ENCODE measurements at places on chromosomes 5 and 9. TPM values are rescaled to one million over a fixed set of nuclear protein-coding genes. Genes with fewer than 3 reads are reported as not detected.

- peak; percentile 83 for DNase-seq
These were observed 1.5 kb downstream of the CDH6 start for GRCh38 chr5:31194892-31195555.

Gene SLC6A7
- not detected for total RNA-seq

GRCh38 chr5:32506799-32507198 is 62.3 kb upstream of the ZFR start:
- DNase-seq = no peak

DNA sequence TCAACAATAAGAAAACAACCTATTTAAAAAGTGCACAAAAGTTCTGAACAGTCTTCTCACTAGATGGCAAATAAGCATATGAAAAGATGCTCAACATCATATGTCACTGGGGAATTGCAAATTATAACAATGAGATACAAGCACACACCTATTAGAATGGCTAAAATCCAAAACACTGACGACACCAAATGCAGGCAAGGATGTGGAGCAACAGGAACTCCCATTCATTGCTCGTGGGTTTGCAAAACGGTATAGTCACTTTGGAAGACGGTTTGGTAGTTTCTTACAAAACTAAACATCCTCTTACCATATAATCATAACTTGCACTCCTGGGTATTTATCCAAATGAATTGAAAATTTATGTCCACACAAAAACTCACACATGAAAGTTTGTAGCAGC is 100.9 kb upstream of the TBC1D2 start:
- no peak for DNase-seq

Gene SLC36A3
- not detected for total RNA-seq

DNA sequence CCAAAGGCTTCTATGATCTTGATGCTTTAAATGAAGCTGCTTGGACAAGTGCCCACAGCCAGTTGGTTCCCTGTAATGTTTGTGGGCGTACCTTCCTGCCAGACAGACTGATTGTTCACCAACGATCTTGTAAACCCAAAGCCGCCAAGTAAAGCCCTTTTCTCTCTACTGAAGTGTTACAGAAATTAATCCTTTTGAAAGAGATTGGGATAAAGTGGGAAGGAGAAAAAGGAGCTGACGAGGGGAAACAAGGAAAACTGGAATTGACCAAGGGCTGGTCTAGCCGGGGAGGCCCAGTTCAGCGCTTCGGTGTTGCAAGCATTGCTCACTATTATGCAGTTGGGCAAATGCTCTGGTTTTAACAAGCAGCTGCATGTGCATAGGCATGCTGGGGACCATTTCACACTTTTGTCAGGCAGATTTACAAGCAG is 53.2 kb downstream of the ZNF474 start:
- no peak for DNase-seq

DNA sequence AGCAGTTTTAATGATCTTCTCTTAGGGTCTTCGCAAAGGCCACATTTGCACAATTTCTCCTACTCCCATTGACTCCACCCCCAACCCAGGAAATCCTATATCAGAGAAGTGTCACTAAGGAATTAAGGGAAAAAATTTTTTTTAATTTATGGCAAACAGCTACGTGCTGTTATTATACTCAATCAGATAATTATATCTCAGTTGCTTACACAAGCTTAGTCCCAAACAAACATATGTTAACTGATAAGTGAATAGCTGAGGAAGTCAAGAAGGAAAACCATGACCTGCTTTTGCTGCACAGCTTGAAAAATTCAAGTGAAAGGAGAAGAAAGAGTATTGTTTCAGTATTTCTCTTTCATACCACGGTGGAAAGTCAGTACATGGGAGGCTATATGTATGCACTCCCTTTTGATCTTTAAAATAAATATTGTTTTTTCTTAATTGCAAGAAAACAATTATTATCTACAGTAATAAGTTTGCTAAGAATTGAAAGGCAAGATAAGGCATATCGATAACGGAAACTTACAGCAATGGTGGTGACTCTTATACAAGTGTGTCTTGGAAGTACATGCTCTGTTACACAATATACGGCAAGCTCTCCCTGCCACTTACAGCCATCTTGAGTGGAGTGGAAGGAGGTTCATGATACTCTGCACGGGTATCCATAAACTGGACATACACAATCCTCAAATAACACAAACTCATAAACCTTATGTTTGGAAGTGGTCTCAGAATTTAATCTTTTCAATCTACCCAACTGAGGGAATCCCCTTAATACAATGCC is 167.9 kb upstream of the FREM1 start:
- no peak for DNase-seq

GRCh38 chr9:135695642-135696041 is 3.6 kb downstream of the SOHLH1 start:
- no peak for DNase-seq

DNA sequence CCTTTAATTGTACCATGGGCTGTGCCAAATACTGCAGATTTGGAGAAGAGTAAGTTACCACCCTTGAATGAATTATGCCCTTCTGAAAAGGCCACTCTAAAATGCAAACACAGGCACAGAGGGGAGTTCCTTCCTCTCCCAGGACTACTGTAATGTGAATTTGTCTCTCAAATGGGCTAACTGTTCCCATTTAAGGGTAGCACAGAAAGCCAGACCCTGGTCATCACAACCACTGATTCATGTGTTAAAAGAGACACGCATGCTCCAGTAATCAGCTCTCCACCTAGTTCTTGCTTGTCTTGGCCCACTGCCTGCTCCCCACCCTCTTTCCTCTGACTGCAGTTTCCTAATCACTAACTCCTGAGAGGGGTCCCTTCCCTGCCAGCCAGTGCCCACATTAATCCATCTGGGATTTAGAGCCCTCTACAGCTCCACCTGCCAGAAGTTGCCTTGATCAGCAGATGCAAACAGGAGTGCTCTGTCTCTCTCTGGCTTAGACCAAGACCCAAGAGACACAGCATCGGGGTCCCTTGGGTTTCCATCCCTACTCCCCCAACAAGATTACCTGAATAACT is 382.4 kb downstream of the TMEM167A start:
- DNase-seq = no peak

DNA sequence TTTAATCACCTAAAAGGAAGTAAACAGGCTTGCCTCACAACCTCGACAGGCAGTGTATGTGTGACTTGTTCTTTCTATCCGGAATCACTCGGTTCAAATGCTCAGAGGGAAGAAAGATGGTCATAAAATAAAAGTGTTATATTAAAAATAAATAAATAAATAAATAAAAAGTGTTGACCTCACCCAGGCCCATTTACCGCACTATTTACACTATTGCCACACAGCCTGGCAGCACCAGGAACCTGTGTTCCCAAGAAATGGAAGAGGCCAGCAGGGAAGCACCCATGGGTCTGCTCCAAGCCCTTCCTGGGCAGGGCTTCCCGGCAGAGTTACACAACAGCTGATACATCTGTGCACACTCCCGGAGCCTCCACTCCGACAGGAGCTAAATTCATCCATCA is 127.9 kb downstream of the EFNA5 start:
- no peak for DNase-seq

GRCh38 chr5:56494300-56494731 is 261.2 kb upstream of the ANKRD55 start:
- no peak for DNase-seq

DNA sequence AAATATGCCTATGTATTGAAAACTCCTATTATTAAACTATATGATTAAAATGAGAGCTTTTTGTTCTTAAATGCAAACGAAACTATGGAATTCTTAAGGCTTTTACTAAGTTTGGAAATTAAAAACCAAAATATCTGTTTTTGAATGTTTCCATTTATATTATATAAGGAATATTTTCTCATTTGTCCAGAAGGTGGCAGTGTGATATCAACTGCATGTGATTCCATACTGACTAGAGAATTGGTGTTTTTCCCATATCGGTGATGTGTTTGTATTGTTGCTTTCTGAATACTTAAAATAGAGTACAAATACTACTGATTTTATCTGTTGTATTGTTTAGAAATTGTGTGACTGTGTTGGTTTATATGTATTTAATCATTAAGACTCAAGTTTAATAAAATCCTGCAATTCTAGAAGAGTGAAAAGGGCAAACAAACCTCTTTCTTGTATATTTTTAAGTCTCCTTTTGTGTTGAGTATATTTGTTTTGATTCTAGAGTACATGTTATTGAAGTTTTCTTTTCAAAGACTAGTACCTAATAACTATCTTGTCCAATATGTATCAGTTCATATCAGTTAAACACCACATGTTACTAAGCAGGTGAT is 320.8 kb downstream of the CCDC171 start:
- peak; percentile 12 for DNase-seq

- DNase-seq = no peak
These were observed 41.8 kb upstream of the UGCG start for GRCh38 chr9:111854799-111855198.

- DNase-seq = no peak
These were observed 137.4 kb downstream of the DAB2IP start for GRCh38 chr9:121788686-121789366.

- no peak for DNase-seq
These were observed 18.7 kb upstream of the PSD2 start for GRCh38 chr5:139776861-139777260.

DNA sequence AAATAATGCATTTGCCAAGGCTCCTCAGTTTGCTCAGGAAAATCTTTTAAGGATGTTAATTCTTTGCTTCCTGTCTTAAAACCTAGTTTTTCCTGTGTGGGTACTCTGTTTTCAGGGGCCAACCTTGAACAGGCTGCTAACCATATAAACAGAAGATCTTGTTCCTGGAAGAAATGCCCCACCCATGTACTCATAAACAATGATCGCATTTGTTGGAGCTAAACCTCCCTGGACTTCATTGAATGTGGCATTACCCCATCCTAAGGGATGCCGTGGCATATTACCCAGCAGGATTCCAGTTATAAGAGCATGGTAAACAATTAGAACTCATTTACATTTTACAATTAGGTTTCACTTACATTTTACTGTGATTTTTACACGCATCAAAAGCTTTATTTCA is 436.0 kb downstream of the ZNF608 start:
- DNase-seq = no peak

DNA sequence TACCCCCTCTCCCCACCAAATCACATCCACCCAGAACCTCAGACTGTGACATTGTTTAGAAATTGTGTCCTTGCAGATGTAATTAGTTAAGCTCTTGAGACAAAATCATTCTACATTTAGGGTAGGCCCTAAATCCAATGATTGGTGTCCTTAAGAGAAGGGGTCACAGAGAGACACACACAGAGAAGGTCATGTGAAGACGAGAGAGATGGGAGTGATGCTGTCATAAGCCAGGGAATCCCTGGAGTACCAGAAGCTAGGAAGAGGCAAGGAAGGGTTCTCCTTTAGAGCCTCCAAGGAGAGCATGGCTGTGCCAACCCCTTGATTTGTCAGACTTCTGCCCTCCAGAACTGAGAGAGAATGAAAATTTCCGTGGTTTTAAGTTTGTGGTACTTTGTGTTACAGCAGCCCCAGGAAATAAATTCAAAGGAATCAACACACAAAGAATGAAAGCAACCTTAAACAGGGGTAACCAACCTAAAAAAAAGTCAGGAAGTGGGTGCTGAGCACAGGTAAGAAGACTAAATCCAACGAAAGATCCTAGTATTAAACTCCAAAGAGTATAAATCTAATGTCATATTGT is 33.6 kb downstream of the TIMD4 start:
- no peak for DNase-seq

DNA sequence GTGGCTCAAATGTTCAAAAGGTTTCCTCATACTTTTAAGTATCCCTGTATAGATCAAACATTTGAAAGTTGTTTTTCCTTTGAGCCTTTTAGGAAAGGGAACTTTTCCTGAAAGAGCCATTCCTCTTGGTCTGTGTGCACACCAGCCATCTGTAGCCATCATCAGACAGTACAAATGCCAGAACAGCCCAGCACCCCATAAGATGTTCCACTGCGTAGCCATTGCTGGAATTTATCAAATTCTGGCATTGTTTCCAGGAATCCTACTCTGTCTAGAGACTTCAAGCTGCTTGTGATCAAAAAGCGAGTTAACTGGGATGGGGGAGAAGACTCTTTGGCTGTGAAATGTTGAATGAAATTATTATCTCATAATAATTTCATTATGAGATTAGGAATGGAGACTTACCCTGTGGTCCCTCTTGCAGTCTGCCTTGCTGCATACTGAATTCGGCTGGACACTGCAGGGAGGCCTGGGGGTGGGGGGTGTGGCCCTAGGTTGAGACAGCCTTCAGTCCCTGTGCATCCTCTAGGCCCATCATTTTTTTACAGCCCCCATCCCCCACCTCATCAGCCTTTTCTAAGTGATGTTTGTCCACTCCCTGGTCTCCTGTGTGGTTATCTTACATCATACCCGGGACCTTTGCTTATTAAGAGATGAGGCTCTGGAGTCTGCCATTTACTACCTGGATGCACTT is 99.8 kb downstream of the RALGPS1 start:
- DNase-seq = no peak

- DNase-seq = no peak
These were observed 110.9 kb upstream of the LPAR1 start for GRCh38 chr9:111149018-111149759.

Gene OTP
- not detected for total RNA-seq

DNA sequence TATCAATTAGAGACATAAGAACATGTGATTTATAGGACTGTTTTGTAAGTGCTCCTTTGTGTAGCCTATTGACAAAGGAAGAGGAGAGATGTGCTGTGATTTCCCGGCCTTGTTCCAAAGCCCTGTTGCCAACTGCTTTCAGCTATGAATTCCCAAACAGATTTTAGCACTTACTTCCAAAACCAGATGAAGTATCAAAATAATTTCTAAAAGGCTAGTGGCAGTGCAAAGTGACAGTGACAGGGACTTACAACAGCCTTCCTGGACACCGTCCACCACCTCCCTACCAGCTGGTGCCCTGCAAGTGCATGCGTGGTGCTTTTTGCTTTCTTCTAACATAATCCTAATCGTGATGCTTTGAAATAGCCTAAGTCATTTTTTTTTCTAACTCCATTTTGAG is 254.1 kb upstream of the ACTBL2 start:
- no peak for DNase-seq

- DNase-seq = no peak
These were observed 310.4 kb upstream of the EFNA5 start for GRCh38 chr5:107980923-107981692.

DNA sequence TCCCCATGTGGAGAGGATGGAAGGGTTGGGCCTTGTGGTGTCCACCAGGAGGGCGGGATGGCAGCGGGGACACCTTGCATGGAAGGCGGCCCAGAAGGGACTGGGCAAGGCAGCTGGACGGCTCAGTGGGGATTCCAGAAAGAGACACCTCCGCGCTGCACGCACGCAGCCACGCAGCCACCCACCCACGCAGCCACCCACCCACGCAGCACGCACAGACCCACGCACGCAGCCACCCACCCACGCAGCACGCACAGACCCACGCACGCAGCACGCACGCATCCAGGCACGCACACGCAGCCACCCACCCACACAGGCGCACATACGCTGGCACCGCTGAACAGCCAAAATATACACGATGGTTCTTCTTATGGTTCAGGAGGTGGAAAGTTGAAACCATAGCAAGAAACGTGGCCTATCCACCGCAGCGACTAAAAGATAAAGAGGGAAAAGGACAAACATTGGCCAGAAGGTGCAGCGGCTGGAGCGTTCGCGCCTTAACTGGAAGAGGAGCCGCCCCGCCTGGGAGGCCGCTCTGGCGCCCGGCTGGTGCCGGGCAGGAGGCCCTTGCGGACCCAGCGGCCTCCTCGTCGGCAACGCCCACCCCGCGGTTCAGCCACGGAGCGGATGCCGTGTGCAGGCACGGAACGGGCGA is 22.2 kb upstream of the EXOC3 start:
- no peak for DNase-seq

Gene TAS2R1
- total RNA-seq = not detected

- no peak for DNase-seq
These were observed 252.6 kb downstream of the ACTL7B start for GRCh38 chr9:108603141-108603540.

All from Caki2 (cell line).